CD4-positive, alpha-beta T cell (primary cell): ENCODE measurements at places on chromosomes 16 and 17. TPM values are rescaled to one million over a fixed set of nuclear protein-coding genes. Genes with fewer than 3 reads are reported as not detected.

The CACNG4 gene
- total RNA-seq = not detected

The SOST gene
- not detected for total RNA-seq

The SERPINF2 gene
- total RNA-seq = 0.59 TPM

The PNMT gene
- total RNA-seq = not detected

The TBC1D28 gene
- total RNA-seq = not detected

The EVI2A gene
- 38.4 TPM for total RNA-seq

The NOTUM gene
- total RNA-seq = not detected

The GOSR2 gene
- 51.7 TPM for total RNA-seq

The NEK8 gene
- total RNA-seq = 4.7 TPM

The SLFN12 gene
- total RNA-seq = 1.3 TPM

The DNAH2 gene
- total RNA-seq = not detected

The CNGB1 gene
- total RNA-seq = not detected

The FZD2 gene
- total RNA-seq = not detected

DNA sequence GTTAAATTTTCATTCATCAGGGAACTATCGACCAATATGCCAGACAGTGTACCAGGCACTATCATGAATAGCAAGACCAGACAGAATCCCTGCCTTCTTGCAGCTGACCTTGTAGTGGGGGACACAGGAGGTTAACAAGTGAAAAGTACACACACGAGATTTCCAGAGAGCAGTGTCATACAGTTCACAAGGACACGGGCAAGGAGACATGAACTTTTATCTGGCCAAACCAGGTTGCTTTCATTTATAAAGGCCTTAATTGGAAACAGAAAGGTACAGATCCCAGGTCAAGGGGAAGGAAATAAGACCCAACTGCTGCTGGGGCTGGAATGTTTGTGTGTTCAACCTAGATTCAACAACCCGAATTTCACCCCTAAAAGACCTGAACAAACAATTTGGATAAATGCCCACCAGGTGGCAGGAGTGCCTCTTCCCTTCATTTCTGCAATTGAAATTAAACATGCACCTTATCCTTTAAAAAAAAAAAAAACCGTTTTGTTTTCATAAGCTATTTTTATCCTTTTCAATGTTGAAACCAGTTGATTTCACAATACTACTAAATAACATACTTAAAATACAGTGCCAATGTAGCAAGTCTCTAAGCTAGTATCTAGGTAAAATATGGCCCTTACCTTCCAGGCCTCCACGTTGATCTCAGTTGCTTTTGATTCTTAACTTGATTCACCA, 65.9 kb downstream of the EMP2 start:
- no peak for DNase-seq

DNA sequence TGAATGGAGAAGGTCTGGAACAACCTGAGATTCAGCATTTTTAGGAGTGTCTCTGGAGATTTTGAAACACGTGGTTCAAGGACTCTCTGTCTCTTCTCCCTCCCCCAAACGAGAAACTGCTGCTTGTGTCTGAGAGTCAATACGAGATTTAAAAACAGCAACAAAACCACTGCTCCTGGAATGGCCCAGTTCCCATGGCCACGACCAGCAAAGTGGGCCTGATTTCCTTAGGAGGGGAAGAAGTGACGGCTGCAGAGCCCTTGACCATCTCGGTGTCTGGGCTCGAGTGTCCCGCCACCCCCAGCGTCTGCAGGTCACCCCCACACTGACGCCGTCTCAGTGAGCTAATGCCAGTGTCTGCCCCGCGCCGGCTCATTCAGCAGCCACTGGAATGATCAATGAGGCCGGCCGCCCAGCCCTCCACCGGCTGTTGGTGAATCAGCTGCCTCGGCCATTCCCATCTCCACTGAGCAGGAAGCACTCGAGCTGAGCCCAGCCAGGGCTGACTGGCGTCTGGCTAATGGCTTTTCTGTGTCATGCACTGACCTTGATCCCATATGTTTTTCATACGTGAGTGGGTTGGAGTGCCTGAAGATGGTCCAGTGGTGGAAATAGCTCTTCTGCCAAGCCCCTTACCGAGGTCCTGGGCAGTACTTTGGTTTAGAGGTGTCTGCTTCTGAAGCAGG, 151.8 kb downstream of the PITPNC1 start:
- no peak for DNase-seq

DNA sequence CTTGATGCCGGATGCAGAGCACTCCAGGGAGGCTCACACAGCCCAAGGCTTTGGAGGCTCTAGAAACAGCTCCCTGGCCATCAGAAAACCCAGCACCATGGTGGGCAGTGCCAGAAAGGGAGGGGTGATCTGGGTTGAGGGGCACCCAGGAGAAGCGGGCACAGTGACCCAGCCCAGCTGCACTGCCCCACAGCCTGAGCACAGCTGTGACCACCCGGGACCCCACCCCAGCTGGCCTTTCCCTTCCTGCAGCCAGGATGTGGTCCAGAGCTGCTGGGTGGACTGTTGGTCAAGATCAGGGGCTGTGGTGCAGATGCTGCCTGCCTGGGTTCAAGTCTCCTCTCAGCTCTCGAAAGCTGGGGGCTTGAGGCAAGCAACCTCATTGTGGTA, 223.1 kb downstream of the ZNF423 start:
- no peak for DNase-seq

DNA sequence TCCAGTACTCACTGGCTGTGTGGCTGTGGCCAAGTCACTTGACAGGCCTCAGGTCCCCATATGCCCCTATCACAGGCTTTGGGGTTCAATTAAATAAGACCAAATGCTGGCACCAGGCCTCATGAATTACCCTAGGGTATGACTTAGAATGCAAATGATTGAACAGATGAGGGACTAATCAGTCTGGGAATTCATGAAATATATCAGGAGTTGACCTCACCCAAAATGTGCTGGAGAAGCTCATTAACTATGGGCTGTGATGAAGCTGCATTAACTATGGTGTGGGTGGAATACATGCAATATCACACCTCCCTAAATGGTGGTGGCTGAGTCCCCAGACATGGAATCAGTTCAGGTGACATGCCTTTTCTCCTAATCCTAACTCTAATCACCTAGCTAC, 72.1 kb downstream of the DNAH3 start:
- no peak for DNase-seq

DNA sequence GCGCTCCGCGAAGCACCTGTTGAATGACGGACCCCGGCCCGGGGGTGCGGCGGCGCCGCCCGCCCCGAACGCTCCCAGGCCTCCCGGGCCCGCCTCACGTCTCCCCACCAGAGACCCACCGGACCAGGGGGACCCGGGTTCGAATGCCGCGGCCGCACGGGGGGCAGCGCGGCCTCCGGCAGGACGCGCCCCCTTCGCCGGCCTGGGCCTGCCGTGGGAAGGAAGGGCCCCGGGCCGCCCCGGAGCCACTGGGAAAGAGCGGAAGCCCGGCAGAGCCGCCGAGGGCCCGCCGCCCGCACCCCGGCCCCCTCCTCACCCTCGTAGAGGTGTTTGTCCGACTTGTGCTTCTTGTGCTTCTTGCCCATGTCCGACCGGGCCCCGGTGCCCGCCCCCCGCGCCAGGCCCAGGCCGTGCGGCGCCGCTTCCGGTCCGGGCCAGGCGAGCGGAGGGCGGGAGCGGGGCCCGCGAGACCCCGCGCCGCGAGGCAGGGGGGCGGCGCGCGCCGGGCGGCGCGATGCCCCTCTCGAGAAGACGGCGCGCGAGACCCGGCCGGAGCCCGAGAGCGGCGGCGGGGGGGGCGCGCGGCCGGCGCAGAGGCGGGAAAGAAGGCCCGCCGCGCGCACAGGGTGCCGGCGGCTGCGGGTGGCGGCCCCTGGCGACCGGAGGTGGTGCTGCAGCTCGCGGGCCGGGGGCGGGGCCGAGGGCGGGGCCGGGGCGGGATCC, at the start of gene BRD7:
Gene BRD7 (minus strand): TSS at position 579 of the 723 bp plus-strand sequence. CDS start 214 bp downstream, at position 365.
- peak; percentile 73 for DNase-seq

DNA sequence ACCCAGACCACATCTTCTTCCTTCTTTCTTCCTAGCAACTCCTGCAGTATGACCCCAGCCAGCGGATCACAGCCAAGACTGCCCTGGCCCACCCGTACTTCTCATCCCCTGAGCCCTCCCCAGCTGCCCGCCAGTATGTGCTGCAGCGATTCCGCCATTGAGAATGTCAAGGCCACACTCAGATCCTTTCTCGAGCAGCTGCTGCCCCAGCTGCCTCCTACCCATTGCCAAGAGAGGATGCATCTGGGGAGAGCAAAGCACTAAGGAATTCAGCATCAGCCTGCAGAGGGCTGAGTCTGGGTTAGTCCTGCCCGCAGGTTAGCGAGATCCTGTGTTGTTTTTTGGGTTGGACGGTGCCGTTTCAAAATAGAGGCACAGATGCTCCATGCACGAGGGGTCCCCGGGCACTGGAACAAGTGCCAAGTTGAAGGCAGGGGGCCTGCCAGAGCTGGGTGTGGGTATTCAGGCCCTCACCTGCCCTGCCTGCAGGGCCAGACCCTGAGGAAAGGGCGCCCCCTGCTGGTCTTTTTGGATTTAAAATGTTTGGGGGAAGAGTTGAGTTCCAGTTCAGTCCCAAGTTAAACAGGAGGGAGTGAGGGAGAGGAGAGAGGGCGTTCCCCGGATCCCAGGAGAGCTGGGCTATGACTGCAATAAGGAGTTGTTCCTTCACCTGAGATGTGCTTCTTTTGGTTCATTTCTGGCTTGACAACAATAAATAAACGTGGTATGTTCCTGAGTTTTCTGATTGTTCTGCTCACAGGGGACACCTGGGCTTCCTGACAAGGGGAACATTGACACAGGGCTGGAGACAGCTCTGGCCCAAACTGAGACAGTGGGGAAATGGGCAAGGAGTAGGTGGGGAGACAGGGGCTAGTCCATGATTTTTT, 4.9 kb downstream of the CDK3 start:
- DNase-seq = peak; percentile 63

- no peak for DNase-seq
Observed at GRCh38 chr17:31533546-31534155, 142.2 kb downstream of the RAB11FIP4 start.

- DNase-seq = no peak
Observed at GRCh38 chr16:81265658-81266451, 27.4 kb downstream of the BCO1 start.

DNA sequence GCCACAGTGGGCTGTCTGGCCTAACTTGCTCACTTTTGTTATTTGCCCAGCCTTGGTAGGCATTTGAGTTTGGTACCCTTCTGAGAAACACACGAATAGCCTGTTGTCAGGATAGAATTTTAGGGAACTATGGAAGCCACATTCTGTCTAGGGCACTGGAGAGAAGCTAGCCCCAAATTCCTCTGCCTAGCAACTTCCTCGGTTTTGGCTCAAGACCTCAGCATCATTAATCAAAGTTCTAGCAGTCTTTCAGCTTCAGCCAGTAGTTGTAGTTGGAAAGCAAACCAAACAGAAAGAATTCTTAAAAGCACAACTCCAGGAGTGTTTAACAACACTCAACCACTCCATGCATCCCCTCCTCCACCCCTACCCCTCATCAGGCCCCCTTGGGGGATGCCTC, 572.1 kb upstream of the PSMD7 start:
- DNase-seq = no peak

GRCh38 chr16:17313085-17313611, 157.6 kb downstream of the XYLT1 start:
- peak; percentile 25 for DNase-seq

DNA sequence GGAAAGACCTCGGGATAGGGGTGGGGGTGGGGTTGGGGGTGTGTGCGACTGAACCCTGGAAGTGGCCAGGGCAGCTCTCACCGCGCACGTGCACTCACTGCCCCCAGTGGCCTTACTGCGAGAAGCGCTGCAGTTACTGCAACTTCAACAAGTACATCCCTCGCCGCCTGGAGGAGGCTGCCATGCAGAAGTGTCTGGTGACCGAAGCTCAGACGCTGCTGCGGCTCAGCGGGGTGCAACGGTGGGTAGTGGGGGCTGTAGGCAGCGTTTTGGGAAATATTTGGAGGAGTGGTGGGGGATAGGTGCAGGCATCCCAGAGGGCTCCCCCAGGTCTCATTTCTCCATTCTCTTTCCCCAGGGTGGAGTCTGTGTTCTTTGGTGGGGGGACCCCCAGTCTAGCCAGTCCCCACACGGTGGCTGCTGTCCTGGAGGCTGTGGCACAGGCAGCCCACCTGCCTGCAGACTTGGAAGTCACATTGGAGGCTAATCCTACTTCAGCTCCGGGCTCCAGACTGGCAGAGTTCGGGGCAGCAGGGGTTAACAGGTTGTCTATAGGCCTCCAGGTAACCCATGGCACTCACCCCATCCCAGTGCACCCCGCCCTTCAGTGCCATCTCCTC, 972 bp downstream of the RSAD1 start:
- peak; percentile 66 for DNase-seq

- DNase-seq = no peak
Observed at GRCh38 chr16:13926891-13927290, 6.9 kb downstream of the ERCC4 start.

- DNase-seq = peak; percentile 42
Observed at GRCh38 chr17:64281962-64282752, 19.1 kb upstream of the TEX2 start.

GRCh38 chr17:65966072-65966695, 225.7 kb downstream of the CEP112 start:
- no peak for DNase-seq

- DNase-seq = no peak
Observed at GRCh38 chr16:5041600-5042133, 7.9 kb upstream of the NAGPA start.

DNA sequence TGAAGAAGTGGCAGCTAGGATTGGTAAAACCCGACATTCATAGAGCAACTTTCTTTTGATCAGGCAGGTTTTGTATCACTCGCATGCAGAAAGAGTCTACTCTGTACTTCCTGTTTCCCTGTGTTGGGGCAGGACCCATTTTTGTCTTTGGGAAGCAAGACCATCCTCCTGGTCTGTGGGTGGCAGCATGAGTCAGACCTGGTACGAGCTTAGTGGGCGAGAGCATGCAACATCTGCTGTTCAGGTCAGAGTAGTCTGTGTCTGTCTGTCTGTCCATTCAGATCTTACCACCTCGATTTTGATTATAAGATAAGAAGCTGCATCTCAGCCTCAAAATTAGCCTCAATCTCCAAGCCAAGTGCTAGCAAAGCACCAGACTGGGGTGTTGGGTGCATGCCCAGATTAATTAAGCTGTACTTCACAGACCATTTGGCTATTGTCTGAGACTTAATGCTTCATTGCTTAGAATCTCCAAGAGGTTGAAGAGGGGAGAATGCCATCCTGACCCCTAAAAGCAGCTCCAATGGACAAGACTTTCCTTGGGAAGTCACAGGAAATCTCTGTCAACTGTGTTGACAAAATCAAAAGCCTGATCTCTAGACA, 110.9 kb downstream of the XYLT1 start:
- DNase-seq = no peak

DNA sequence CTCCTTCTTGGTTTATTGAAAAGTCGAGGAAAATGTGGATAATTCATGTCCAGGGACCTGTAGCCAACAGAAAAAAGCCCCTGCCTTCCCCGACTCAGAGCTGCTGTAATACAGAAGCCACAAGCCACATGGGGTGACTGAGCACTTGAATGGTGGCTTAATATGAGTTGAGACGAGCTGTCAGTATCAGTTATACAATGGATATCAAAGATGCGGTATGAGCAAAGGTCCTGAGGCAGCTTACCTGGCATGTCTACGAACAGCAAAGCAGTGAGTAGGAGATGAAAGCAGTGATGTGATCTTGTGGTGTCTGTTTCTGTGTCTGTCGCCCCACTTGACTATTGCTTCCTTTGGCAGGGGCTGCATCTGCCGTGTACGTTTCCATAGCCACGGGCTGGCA, 12.2 kb upstream of the RMI2 start:
- DNase-seq = no peak

GRCh38 chr17:35082073-35082657, 18.7 kb upstream of the RFFL start:
- DNase-seq = no peak

GRCh38 chr16:67304020-67304419, 22.5 kb downstream of the KCTD19 start:
- no peak for DNase-seq

- DNase-seq = no peak
Observed at GRCh38 chr17:70076831-70077230, 1.8 kb downstream of the KCNJ16 start.
